ENCODE measurements at places on chromosomes 5 and 9. TPM values are rescaled to one million over a fixed set of nuclear protein-coding genes. Genes with fewer than 3 reads are reported as not detected.

Gene LURAP1L
- total RNA-seq = 28.3 TPM

Gene PHF24
- 0.09 TPM for total RNA-seq

Gene ECSCR
- not detected for total RNA-seq

Gene TXNDC8
- not detected for total RNA-seq

Gene ORM2
- total RNA-seq = not detected

Gene SLCO6A1
- not detected for total RNA-seq

Gene SPINK6
- total RNA-seq = 0.75 TPM

Gene NUDT2
- 23.9 TPM for total RNA-seq

Gene SLC34A1
- not detected for total RNA-seq

Gene IL3
- total RNA-seq = not detected

Gene LCN6
- total RNA-seq = not detected

Gene C6
- not detected for total RNA-seq

Gene CCNO
- 7.5 TPM for total RNA-seq

Gene PTGES
- total RNA-seq = 187 TPM
